Fibroblast of skin of abdomen (primary cell): ENCODE measurements at places on chromosomes 1 and 21.
A peak's percentile ranks its signal among the peaks of the same experiment; 100 is the strongest.

DNA sequence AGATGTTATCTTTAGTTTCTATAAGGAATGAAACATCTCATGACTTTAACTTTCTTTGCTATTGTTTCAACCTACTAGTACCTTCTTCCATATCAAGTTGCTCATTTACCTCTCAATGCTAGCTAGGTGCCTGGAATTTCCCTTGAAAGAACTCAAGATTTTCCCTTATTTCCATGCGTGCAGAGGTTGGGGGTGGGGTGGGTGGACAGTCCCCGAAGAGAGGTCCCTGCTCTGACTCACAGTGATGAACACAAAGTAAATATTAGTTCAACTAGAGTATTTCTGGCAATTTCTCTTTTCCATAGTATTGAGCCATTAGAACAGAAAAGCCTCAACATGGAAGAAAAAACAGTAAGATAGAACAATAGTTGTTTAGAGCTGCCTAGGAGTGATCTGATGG lies 239.0 kb upstream of the ZP4 start:
- DNase-seq: no peak

DNA sequence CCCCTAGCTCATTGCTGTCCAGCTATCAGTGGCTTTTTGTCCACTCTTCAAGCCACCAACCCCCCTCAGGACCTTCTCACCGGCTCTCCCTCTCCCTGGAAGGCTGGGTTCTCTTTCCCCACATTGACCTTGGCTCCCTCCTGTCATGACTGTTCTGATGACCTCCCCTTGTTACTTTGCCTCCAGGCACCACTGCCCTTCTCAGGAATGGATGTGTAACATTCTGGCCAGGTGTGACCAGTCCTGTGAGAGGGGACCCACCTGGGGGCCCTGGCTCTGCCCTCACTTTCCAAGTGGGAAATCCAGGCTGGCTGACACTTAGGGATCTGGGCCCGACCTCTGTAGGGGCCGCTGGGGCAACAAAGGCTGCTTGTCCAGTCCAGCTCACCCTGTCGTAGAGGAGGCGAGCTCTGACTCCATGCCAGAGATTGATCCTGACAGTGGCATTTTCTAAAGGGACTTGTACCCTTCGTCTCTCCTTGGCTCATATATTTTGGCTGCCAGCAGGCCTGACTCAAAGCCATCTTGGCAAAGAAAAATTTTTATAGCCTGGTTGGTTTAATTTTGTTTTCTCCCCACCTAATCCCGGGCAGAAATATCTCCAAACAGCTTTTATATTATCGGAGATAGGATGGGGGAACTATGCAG lies 37.9 kb upstream of the USP24 start:
- DNase-seq: no peak

- DNase-seq: no peak
These were observed 17.4 kb downstream of the ZNF326 start for GRCh38 chr1:90012300-90012699.

DNA sequence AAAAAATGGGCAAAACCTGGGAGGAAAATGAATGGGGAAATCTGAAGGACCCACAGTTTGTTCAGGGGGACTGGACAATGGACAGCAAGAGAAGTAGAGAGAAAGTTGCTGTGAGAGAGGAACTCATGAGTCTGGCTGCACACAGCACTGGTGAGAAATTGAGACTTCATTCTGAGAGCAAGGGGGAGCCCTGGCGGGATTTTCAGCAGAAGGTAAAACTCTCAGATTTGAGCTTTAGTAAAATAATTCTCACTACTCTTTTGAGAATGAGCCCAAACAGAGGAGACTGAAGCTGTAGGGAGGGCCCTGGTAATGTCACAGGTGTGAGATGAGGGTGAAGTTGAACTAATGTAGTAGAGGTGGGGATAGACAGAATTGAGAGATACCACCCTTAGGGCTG lies 438.6 kb downstream of the OMA1 start:
- DNase-seq: no peak

DNA sequence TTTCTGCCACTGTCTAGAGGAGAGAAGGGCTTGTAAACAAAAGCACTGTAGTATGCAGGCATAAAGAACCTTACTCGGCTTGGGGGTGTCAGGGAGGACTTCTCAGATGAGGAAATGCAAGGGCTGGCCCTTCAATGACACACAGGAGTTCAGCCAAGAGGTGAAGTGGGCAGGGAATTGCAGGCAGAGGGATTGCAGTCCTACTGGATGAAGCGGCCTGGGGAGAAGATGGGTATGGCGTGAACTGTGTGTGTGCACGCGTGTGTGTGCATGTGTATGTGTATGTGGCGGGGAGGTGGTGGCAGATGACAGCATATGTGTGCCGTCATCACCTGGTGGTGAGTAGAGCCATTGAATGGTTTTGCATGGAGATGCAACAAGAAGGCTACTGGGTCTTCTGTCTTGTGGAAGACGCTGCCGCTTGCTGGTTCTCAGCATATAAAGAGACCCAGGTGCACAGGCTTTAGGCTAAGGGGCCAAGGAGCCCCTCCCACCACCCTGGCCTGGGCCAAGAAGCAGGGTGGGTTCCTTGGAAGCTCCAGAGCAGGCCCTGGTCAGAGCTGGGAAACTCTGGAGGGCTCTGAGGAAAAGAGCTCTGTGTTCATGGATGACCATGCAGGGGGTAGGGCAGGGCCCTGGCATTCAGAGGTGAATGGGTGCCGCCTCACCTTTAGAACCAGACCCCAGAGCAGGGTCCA lies 4.1 kb upstream of the EPS8L3 start:
- no peak for DNase-seq

GRCh38 chr1:151529211-151529702 lies 10.9 kb upstream of the TUFT1 start:
- DNase-seq: no peak

GRCh38 chr1:33045814-33046213 lies 9.1 kb upstream of the AK2 start:
- DNase-seq: no peak

- DNase-seq: peak; percentile 26
These were observed 60.8 kb downstream of the FASLG start for GRCh38 chr1:172719694-172720138.

DNA sequence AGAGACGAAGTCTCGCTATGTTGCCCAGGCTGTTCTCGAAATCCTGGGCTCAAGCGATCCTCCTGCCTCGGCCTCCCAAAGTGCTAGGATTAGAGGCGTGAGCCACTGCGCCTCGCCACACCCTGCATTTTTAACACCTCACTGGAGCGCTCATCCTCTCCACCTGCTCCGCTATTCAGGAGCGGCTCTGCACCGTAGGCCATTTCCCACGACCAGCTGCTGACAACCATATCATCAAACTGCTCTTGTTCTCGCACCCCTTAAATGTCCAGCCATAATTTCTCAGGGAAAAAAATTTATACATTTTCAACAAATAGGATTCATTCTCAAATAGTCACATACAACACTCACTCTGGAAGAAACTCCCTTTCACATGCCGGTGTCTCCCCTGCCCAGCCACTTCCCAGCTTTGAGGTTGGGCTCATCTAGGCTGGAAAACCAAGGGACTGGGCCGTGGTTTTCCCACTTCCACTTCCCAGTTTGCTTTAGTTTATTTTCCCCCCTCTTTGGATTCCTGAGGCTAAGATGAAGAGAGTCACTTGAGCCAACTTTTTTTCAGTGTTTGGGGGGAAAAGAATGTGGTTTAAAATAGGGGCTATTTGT lies 639 bp upstream of the IPO9 start:
- DNase-seq: peak; percentile 60

DNA sequence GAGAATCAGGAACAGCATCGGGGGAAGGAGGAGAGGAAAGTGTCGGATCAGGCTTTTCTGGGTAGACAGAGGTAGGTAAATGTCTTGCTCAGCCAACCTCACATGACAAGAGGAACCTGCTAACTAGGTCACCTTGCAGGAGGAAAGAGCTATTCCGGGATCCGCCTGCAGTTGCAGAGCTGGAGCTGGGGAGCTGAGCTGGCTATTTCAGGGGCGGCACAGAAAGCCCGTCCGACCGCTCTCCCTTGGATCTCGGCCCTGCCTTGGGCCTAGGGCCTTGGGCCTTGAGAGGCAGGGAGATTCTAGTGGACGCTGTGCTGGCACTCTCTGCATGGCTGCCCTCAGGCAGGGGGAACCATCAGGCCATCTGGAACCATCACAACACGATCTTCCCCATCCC lies 56.5 kb upstream of the CTPS1 start:
- DNase-seq: no peak

- DNase-seq: peak; percentile 96
These were observed 151.2 kb downstream of the OMA1 start for GRCh38 chr1:58395355-58395754.

- no peak for DNase-seq
These were observed 115.8 kb downstream of the CAPN8 start for GRCh38 chr1:223549740-223550139.

DNA sequence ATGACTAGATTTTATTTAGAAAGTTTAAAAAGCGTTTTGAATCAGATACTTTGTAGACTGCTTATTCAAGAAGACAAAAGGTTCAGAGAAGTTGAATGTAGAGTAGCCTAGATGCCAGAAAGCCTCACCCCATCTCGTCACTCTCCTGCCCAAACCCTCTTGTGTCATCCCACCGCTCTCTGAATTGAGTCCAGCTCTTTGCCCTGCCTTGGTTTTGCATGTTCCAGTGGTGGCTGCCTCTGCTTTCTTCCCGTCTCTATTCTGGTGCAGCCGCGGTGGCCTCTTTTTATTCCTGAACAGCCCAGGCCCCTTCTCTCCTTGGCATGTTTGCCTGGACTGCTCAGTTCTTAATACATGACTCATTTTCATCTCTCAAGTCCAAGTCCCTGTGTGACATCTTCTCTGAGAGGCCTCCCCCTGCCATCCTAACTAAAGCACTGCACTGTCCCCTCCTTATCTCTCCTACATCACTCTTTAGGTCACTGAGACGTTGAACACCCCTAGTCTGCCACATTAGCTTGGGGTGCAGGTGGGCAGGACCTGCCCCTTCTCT lies 22.9 kb downstream of the PRDM2 start:
- peak; percentile 25 for DNase-seq

- peak; percentile 60 for DNase-seq
These were observed 72.7 kb upstream of the LYST start for GRCh38 chr1:235939480-235939775.

- DNase-seq: no peak
These were observed 272.7 kb downstream of the FAM72C start for GRCh38 chr1:143699115-143699514.

GRCh38 chr1:211356723-211357407 lies 30.2 kb downstream of the TRAF5 start:
- DNase-seq: peak; percentile 62

DNA sequence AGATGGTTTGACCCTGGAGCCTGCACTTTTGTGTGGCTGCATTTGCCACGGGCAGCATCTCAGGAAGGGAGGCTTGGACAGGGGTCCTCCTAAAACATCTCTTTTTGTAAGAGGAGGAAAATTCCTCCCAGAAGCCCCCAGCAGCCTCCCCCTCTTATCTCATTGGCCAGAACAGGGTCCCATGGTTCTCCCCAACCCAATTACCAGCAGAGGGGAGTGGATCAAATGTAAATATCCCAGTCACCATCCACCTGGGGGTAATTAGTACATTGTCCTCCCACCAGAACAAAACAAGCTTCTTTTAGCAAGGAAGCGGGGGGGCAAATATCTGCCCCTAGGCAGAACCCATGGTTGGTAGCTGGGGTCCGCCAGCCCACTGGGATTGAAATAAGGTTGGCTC lies 44.7 kb upstream of the TENT5B start:
- no peak for DNase-seq

DNA sequence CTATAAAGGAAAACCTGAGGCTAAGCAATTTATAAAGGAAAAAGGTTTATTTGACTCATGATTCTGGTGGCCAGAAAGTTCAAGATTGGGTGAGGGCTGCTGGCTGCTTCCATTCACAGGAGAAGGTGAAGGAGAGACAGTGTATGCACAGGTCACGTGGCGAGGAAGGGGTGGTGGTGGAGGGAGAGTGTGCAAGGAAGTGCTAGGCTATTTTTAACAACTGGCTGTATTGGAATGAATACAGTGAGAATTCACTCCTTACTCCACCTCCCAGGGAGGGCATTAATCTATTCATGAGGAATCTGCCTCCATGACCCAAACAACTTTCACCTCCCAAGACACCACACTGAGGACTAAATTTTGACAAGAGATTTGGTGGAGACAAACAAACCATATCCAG lies 51.0 kb downstream of the SYDE2 start:
- DNase-seq: peak; percentile 6

DNA sequence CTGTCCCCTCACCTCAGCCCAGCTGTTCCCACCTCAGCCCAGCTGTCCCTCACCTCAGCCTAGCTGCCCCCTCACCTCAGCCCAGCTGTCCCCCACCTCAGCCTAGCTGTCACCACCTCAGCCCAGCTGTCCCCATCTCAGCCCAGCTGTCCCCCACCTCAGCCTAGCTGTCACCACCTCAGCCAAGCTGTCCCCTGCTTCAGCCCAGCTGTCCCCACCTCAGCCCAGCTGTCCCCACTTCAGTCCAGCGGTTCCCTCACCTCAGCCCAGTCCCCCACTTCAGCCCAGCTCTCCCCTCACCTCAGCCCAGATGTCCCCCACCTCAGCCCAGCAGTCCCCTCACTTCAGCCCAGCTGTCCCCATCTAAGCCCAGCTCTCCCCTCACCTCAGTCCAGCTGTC lies 88.4 kb upstream of the CSF3R start:
- no peak for DNase-seq

GRCh38 chr1:115952547-115952946 lies 23.8 kb upstream of the SLC22A15 start:
- DNase-seq: no peak

DNA sequence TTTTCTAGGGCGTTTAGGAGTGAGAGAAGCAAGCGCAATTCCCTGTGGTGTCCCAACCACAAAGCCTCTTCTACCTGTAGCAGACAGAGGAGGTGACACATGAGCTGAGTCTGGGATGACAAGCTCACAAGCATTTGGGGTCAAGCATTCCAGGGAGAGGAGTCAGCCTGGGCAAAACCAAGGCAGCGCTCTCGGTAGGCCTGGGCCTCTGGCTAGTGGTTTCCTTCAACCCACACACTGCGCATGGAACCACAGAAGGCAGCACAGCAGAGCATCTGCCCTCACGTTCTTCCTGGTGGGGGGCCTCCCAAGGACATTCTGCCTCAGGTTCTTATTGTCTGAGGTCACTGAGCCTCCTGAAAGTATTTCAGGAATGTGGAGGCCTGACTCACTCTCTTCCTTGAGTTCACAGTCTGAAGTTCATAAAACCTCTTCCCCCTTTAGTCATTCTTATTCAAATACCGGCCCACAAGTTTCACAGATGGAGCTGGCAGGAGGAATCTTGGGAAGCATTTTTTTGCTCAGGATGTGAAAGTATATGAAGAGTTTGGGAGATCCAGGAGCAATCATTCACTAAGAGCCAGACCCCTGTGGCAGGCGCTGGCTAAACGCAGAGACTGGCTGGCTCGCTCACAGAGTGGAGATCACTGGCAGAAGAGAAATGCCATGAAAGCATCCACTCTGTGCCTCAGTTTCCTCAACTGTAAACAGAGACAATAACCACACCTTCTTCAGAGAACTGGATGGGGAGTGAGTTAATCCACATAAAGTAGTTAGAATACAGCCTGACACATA lies 26.8 kb downstream of the CCN1 start:
- DNase-seq: peak; percentile 100
